ENCODE measurements at places on chromosomes 12 and 14. TPM values are rescaled to one million over a fixed set of nuclear protein-coding genes. Genes with fewer than 3 reads are reported as not detected.

DNA sequence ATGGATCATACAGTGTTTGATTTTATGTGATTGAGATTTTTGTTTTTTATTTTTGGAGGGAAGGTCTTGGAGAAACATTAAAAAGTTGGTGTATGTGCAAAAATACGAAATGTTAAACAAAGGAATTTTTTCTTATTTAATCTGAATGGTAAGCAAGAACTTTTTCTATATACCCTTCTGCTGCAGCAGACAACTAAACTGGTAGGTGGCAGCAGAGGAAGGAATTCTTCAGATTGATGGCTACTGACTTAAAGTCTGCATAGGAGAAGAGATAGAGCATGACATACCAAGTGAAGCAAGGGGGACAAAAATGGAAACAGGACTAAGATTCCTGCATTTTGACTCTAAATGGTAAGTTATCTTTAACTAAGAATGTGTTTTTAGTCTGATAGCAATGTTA lies 42.0 kb upstream of the A2ML1 start:
- no peak for DNase-seq

DNA sequence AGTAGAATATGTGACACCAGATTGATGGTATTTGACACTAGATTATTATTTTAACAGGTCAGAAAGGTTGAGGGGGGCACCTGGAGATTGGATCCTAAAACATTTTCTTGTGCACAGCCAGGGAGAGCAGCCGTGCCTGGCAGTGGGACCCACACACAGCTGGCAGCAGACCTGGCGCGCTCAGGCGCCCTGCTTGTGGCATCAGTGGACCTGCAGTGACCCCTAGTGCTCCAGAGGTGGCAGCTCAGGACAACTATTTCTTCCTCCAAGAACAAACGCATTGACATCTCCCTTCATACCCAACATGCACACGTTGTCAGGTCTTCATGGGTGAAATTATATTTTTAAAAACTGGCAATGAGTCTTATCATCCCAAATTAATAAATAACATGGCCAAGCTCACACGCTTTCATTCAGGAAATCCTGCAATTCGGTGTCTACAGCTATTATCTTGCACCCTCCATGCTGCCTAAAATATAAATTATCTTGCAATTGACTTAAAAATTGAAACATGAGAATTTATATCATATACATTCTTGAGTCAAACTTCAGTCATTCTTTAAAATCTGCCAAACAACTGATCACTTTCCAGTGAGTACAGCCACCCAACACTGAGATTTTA lies 7.7 kb upstream of the TMEM132D start:
- DNase-seq: peak; percentile 22

DNA sequence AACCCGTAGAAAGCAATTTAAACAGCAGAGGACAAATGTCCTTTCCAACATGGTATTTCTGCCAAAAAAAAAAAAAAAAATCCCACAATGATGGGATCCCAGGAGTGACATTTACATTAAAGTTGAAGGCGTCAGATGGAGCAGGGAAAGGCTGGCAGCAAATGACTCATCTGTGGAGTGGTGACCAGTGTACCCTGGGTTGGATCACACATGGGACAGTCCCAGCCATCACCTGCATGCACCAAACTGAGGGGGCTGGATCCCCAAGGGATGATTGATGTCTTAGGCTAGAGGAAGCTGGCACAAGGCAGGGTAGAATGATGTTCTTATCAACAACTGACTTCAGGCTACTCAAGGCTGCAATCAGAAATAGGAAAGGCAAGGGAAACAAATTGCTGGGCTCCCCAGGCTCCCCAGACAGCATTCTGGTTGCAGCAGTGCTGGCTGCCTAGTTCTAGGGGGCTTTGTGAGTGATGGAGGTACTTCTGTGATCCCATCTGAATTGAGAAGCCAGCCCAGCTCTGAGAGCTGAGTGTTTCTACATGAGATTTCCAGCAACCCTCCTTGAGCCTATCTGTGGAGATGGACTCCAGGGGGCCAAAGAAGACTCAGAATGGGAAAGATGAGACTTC lies 117.9 kb downstream of the DPF3 start:
- no peak for DNase-seq

DNA sequence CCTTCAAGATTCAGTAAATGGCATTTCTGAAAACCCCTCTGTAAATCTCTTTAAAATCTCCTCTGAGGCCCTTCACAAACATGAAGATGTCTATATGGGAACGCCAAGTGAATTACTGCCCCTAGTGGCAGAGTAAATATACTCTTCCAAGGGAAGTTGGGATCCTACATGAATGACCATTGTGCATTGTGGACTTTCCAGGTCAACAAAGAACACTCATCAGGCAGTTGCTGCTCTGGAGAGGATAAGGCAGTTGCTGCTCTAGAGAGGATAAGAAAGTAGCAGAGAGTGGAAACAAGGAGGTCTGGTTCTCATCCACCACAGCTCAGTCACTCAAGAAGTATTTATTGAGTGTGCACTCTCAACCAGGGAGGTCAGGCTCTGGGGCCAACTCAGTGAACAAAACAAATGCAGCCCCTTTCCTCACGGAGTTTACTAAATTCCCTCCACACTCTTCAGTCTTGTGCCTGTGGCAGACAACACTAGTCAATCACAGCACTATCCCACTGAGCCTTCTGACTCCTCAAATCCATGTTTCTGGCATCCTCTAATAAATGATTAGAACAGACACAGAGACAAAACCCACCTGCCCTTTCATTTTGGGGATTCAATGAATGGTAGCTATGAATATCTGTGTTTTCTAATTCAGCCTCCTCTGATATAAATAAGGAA lies 52.9 kb downstream of the SVOP start:
- no peak for DNase-seq

- no peak for DNase-seq
These were observed 41.3 kb downstream of the MSRB3 start for GRCh38 chr12:65319688-65320200.

The CELA1 gene
- total RNA-seq: not detected

DNA sequence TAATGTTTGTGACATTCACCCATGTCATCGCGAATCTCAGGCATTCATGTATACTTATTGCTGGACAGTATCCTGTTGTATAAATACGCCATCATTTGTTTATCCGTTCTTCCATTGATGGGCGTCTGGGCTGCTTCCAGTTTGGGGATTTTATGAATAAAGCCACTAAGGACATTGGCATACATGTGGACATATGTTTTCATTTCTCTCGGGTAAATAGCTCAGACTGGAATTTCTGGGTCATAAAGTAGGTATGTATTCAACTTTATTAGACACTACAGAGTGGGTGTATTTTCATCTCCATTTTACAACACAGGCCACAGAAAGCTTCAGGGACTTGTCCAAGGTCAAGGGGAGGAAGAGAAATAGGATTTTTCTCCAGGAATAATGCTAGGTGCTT lies 48.9 kb downstream of the HRK start:
- no peak for DNase-seq

The CPNE6 gene
- 0.64 TPM for total RNA-seq

DNA sequence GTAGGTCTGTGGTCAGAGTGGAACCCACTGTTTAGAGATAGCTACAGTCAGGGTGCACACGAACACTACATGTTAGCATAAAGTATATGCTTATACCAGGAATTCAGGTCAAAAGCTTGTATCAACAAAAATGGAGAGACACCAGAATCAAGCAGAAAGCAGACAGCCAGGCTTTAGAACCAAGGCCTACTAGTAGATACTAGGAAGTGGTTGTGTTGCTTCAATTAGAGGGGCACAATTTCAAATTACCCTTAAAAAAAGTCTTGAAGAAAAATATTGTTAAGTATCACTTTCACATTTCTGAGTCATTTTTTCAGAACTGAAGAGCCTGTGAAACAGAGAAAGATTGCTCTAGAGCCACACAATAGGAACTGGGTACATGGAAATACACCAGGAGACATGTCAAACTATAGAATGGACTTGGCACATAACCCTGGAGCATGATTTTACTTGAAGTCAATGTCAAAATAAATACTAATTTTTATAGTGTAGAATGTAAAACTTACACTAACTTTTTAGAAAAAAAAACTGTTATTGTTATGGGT lies 41.6 kb downstream of the LRRC9 start:
- DNase-seq: no peak

DNA sequence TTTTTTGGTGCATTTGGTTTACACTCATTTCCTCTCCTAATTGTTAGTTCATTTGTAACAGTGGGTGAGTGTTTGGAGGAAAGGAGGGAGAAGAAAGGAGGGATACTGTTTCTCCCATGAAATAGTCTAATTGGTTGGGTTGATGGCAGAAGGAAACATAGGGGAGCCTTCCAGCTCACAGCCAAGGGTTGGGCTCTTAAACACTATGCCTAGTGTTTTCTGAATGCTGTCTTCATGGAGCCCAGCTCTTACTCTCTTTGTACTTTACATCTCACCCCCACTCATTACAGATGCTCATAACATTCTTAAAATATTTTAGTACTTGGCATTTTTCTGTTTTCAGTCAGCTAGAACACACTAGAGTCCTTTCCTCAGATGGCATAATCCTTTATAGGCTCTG lies 38.2 kb downstream of the BAZ2A start:
- no peak for DNase-seq

The OR2AP1 gene
- total RNA-seq: not detected

The EXOC5 gene
- 61.5 TPM for total RNA-seq

DNA sequence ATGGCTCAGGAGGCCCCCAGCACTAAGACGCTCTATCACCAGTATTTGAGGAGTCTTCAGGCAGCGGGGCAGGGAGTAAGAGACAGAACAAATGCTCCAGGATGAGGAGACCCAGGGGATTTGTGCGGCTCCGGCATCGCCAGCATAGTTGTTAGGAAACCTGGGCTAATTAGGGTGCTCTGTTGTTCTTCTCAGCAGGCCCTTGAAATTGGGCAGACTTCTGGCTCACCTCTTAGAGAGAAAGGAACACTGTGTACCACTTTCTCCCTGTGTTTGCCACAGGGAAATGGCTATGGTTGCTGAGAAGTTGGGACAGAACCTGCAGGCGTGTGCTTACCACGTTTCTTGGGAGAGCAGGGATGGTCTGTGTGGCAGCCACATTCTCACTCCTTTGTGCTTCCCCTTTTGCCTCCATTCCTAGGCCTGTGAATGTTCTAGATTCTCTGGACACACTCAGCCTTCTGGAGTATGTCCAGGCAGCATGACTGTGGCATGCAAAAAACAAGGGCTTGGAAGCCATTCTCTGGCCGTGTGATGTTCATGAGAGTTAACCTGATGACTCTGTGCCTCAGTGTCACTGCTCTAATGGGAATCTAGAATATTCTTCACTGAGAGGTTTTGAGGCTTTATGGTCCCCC lies 109.0 kb downstream of the CHST11 start:
- DNase-seq: no peak

DNA sequence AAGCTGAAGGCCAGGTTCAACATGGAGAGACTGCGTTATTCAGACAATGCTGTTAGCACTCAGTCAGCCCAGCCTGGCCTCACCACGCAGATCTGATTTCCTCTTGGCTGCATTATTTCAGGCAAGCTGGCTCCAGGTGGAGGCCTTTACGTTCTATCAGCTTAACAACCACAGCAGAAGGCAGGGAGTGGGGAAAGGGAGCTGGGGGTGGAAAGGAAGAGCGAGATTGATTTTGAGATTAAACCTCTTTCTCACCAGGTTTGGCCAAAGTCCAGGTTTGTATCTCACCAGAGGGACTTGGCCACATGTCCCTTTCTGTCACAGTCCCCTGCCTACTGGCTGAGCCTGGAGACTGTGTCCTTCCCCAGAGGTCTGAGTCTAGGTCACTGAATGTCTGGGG lies 543.7 kb upstream of the TMEM132C start:
- DNase-seq: no peak

GRCh38 chr12:3341594-3341993 lies 149.4 kb upstream of the PRMT8 start:
- no peak for DNase-seq

DNA sequence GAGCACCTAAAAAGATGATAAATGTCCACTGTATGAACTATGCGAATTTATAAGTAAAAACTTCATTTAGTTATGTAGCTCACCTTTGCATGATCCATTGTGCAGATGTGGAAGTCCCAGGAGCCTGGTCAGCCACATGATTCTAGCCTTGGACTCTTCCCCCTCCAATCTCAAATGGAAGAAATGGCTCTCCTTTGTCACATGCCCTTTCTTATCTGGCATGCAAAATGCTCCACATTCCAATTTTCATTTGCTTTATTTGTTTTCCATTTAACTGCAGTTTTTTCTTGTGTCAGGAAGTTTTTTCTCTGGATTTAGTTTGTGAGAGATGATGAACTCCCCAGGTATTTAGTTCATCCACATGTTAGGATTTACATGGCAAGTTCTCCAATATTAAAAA lies 73.8 kb downstream of the DYRK2 start:
- no peak for DNase-seq

Measured in heart right ventricle (tissue), 16 donors.